Pancreas (tissue), 10 donors: ENCODE measurements at places on chromosomes 7 and 10. TPM values are rescaled to one million over a fixed set of nuclear protein-coding genes. Genes with fewer than 3 reads are reported as not detected.

GRCh38 chr10:31314256-31315150 is 4.5 kb upstream of the ZEB1 start:
- DNase-seq = no peak

DNA sequence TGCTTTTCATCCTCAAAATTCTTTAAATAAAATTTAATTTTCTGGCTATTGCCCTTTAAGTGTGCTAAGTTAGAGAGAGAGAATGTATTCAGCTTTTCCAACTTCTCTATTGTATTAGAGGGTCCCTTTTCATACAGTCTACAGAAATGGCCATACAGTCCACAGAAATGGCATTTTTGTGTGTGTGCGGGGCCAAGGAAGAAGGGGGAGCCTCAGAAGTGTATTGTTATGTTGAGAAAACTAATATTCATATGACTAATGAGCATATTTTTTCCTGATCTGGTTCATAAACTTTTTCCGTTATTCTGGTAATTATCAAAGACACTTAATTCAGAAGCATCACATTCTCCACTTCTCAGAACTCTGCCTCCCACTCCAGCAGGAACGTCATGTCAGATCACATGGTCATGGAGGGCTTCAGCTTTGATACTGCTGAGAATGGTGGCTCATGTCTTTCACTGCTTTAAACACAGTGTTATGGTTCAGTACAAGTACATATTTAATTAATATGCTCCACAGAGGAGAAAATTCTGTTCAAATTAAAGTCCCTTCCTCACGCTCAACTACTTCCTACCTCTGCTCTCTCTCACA is 37.1 kb downstream of the ELMO1 start:
- no peak for DNase-seq

DNA sequence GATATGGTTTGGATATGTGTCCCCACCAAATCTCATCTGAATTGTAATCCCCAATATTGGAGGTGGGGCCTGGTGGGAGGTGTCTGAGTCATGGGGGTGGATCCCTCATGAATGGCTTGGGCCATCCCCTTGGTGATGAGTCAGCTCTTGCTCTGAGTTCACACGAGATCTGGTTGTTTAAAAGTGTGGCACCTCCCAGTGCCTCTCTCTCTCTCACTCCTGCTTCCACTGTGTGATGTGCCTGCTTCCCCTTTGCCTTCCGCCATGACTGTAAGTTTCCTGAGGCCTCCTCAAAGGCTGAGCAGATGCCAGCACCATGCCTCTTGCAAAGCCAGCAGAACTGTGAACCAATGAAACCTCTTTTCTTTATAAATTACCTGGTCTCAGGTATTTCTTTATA is 4.8 kb upstream of the GCK start:
- DNase-seq = no peak

- no peak for DNase-seq
Measured at GRCh38 chr7:152577339-152577738, 98.6 kb downstream of the XRCC2 start.

- DNase-seq = no peak
Measured at GRCh38 chr7:157558061-157558460, 221.3 kb downstream of the DNAJB6 start.

DNA sequence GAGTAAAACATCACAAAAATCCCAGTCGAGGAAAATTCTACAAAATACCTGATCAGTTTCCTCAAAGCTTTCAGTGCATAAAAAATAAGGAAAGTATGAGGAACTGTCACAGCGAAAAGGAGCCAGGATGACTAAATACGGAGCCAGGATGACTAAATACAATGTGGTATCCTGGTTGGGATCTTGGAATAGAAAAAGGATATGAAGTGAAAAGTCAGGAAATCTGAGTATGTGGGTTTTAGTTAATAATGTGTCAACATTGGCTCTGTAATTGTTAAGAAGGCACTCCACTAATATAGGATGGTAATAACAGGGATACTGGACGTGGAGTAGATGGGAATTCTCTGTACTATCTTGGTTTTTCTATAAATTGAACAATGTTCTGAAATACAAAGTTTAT is 175.5 kb downstream of the SUGCT start:
- no peak for DNase-seq

DNA sequence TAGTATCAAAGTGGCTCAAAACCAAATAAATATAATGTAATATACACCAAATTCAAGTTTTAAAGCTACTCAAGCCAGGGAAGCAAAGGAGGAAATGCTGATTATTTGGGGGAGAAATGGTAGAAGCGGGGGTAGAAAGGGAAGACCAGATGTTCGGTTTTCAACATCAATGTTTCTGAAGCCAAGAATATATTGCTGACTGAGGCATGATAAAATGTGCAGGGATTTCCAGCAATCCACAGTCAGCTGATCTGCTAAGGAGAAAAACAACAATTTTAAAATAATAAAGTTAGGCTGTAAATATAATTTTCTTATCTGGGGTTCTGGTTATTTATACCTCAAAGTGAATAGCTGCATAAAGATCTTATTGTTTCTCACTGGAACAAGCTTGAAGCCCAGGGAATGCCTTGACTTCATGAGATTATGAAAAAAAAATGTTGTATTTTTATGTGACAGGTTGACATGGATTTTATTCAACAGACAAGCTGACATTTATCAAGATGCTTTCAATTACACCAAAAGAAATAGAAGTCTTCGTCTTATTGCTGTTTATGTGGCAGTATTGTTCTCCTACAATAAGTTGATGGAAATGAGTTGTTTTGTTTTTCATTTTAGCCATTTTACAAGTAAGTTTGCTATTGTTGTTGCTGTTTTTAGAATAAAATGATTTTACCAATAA is 28.6 kb upstream of the BMPER start:
- no peak for DNase-seq

DNA sequence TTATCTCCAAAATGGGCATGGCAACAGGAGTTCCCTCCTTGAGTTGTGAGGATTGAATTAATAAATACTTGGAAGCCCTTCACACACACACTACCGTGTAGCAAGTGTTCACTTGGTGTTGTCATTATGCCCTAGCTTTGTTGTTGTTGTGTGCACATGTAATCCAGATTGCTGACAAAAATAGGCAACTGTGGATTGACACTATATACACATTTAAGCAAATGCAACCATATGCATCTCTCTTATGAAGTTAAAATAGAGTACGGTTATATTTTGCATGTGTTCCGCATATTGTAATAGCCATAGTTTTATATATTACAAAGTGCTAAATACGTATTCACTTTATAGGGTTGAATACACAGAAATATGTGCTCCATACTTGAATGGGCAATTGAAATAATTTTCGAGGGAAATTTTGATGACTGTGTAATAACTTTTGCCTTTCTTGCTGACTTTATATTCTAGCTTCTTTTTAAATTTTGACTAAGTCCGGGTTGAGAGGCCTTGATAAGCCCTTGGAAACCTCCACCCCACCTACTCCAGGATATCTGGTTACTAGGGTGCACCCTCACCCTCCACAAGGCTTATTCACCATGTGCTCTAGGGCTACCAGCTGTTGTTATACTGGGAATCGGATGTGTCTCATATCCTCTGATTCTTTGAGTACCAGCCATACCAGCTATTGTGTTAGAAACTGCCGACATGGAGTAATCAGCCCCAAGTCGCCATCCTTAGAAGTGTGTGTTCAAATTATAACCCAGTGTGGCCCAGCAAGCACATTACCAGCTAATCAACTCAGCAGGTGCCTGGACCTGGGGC is 265.0 kb downstream of the CAMK1D start:
- no peak for DNase-seq

DNA sequence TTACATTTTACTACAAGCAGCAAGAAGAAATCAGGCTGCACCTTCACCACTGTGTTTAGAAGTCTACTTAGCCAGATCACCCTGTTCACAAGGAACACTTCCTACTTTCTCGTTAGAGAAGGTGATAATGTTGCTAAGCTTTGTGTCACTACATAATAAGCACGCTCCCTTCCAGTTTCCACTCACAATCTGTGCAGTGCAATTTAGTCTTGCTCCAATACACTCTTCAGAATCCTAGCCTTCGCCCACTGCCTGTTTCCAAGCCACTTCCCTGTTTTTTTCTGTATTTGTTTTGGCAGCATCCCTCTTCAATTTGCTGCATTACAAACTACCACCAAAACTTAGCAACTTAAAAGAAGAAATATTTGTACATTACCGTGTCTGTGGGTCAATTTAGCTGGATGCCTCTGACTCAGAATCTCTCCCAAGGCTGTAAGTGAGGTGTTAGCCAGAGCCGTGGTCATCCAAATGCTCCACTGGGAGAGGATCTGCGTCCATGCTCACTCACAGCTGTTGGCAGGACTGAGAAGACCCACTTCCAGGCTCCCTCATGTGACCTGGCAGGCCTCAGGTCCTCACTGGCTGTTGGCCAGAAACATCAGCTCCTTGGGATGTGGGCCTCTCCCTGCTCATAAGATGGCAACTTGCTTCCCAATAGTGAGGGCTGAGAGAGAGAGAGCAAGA is 110.4 kb downstream of the PON1 start:
- no peak for DNase-seq

- DNase-seq = no peak
Measured at GRCh38 chr7:142868188-142868985, 13.5 kb downstream of the EPHB6 start.

DNA sequence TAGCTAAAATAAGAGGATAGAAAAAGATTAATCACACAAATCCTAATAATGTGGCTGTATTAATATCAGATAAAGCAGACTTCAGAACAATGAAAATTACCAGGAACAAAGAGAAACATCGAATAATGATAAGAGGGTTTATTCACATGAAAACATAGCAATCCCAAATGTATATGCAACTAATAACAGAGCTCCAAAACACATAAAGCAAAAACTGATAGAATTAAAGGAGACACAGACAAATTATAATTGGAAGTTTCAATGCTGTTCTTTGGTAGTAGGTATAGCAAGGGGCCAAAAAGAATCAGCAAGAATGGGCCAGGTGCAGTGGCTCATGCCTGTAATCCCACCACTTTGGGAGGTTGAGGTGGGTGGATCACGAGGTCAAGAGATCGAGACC is 23.4 kb upstream of the DNAAF5 start:
- no peak for DNase-seq

DNA sequence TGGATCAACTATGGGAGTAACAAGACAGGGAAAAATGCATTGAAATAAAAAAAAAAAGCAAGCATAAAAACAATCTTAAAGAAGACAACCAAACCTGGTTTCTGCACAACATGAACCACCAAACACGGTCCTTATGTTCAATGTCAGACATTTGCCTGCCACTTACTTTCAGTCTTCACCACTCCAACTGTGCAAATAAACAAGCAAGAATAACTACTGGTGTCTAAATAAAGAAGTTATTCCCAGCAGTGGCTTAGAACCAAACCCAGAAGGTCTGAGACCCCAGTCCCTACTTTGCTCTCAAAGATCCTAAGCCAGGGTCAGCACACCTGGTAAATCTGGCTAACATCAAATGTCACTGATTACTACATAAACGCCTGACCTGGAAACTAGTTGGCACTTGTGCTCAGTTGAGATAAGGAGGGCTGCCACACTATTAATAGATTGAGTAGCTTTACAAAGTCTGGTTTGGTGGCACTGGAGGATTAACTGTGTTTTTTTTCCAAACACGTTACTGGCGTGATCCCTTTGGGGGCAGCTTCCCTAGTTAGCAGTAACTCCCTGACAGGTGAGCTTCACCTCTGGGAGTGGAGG is 62.7 kb upstream of the ABLIM1 start:
- no peak for DNase-seq

- no peak for DNase-seq
Measured at GRCh38 chr10:20970044-20970443, 72.9 kb upstream of the NEBL start.

GRCh38 chr7:18610331-18610948 is 114.9 kb downstream of the HDAC9 start:
- DNase-seq = no peak

DNA sequence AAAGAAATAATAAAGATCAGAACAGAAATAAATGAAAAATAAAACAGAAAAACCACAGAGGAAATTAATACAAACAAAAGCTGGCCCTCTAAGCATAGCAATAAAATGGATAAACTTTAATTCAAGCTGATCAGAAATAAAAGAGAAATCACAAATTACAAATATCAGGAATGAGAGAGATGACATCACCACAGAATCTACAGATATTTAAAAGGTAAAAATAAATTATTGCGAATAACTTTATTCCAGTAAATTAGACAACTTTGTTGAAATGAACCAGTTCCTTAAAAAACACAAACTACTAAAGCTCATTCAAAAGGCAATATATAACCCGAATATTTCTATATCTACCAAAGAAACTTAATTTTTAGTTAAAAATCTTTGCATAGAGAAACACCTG is 131.7 kb downstream of the PPP1R3A start:
- DNase-seq = no peak

- no peak for DNase-seq
Measured at GRCh38 chr7:81488210-81488609, 281.6 kb downstream of the HGF start.

The ITGB8 gene
- 12.1 TPM for total RNA-seq

The OPALIN gene
- not detected for total RNA-seq

The NCF1 gene
- total RNA-seq = 1.3 TPM

The SFTPD gene
- 1.5 TPM for total RNA-seq

The WEE2 gene
- not detected for total RNA-seq

The FAS gene
- 2.6 TPM for total RNA-seq

The DNAJC30 gene
- 4.3 TPM for total RNA-seq

The MSMB gene
- total RNA-seq = not detected

The C1QL3 gene
- not detected for total RNA-seq

The ANKRD30A gene
- not detected for total RNA-seq

The UCN3 gene
- total RNA-seq = 2.6 TPM

The POM121 gene
- total RNA-seq = 12.9 TPM
